Stimulated activated CD4-positive, alpha-beta T cell treated with anti-CD3 and anti-CD28 coated beads, Interleukin-12 subunit alpha, Interleukin-12 subunit beta, amount 100 ng/mL, for 24 hours (primary cell): ENCODE measurements at places on chromosomes 4 and X.

DNA sequence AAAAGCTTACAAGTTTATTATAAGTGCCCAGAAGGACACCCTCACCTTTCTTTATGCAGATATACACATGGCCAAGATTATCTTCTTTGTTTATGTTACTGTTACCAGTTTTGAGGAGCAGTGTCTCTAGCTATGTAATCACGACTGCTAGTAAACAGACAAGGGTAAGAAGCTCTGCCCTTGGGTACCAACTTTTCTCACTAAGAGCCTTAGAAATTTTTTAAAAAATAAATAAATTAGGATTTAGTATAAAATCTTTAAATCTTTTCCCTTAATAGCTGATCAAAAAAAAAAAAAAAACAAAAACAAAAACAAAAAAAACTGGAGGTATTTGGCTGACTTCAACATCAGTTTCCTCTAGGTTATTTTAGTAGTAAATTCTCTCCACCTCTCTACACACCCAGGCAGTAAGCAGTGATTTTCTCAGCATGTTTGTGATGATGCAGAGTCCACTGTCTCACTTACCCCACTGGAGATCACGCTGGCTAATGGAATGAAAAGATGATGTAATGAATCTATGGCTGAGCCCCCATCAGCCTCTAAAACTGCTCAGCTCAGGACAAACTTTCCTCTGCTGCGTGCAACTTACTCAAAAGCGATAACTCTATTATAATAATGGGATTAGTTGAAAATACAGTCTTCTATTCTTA lies 125.9 kb downstream of the FRYL start:
- no peak for DNase-seq

GRCh38 chr4:37732526-37733186 lies 46.5 kb upstream of the RELL1 start:
- no peak for DNase-seq

- peak; percentile 8 for DNase-seq
These were observed 93.2 kb downstream of the WFS1 start for GRCh38 chr4:6362896-6363295.

GRCh38 chrX:51891821-51892551 lies 1.4 kb upstream of the MAGED1 start:
- no peak for DNase-seq

- DNase-seq, result no peak
These were observed 37.0 kb upstream of the GATB start for GRCh38 chr4:151797853-151798252.

DNA sequence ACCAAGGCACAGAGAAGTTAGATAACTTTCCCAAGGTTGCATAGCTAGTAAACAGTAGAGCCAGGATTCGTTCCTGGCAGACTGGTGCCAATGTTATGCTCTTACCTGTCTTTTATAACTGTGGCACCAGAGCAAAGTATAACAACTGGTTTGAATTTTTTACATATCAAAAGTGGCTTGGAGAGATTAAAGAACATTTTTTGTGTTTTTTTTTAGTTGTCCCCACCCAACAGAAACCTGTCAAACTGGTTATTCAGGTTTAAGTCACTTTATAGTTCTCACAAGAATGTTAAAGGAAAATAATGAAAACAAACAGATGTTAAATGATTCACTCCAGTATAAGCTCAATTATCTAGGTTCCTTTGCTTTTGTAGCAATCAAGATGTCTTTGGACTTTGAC lies 15.6 kb upstream of the FAM47E start:
- no peak for DNase-seq

DNA sequence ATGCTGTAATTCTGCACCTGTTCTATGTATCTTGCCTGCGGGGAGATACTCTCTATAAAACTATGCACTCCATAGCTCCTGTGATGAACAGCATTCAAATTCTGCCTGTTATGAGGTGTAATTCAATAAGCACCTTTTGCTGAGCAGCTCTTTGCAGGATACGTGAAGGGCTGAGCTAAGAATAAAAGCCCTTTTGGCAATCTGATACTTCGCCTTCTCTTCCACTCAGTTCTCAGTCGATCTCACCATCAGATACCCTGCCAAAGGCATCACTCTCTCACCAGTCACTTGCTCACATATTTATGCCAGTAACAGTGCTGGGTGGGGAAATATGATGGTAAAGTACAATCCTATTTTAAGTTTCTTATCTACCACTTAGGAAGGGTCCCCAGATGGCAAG lies 67.2 kb downstream of the RPS3A start:
- DNase-seq, result no peak

DNA sequence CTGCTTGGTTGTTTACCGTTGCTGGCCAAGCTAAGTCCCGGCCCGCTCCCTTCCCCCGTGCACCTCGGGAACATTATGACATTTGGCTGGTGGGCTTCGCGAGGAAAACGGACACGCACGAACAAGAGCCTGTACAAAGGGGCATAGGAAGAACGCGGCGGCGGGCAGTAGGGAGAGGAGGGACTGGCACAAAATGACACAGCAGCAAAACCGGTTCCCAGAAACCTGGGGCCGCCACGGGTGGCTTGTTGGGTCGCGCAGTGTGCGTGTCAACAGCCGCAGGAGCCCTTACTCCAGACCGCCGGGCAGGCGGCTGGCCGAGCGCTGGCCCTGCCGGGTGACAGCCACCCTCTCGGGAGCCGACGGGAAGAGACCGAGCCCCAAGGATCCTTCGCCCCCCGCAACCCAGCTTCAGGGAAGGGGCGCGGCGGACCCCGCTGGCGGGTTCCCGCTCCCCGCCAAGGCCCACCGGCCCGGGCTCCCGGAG lies 1.6 kb upstream of the LIN54 start:
- DNase-seq, result no peak

- DNase-seq, result no peak
These were observed 3.2 kb downstream of the DDX3X start for GRCh38 chrX:41337140-41337539.

DNA sequence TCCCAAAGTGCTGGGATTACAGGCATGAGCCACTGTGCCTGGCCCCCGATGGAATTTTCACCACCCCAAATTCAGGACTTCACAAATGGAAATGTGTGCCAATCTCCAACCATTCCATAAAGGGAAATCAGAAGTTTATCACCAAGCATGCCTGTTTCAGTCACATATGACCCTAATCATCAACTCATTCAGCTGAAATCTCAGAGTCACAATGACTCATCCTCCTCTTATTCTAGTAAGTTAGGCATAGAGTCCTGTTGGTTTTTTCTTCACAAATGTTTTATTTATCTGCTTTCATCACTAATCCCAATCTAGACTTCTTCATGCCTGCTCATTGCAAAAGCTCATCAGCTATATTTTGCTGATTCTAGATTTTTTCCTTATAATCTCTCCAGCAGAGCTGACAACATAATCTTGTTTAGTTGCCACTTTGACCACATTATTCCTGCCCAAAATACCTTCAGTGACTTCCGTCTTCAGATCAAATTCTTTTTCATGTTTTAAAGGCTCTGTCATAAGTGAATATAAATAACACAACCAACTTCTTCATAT lies 83.3 kb downstream of the SLC7A11 start:
- DNase-seq, result no peak

GRCh38 chrX:11319806-11320520 lies 26.8 kb downstream of the AMELX start:
- DNase-seq, result no peak

GRCh38 chrX:8139716-8140115 lies 31.4 kb downstream of the VCX2 start:
- DNase-seq, result no peak

- DNase-seq, result no peak
These were observed 2351.4 kb downstream of the PCDH7 start for GRCh38 chr4:33071535-33071934.

GRCh38 chr4:181962321-181962720 lies 280.9 kb upstream of the TENM3 start:
- DNase-seq, result no peak
